ENCODE measurements at places on chromosomes 2 and 18.

DNA sequence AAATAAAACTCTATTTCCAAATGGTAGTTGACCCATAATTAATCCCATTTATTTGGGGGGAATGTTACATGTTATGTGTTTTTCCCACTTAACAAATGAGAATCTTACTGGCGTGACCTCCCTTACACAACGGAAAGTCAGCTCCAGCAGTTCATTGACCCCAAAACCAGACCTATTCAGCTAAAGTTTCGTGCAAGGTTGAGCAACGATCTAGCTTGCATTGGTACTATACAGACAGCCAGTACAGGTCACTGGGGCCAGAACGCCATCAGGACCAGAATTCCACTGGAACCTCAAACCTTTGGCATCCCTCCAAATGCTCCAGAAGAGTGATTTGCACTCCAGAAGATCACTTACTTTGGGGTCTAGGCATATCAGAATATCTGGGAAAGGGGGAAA lies 6.8 kb upstream of the CTAGE1 start:
- no peak for DNase-seq

- no peak for DNase-seq
These were observed 30.0 kb upstream of the KCMF1 start for GRCh38 chr2:84940831-84941412.

DNA sequence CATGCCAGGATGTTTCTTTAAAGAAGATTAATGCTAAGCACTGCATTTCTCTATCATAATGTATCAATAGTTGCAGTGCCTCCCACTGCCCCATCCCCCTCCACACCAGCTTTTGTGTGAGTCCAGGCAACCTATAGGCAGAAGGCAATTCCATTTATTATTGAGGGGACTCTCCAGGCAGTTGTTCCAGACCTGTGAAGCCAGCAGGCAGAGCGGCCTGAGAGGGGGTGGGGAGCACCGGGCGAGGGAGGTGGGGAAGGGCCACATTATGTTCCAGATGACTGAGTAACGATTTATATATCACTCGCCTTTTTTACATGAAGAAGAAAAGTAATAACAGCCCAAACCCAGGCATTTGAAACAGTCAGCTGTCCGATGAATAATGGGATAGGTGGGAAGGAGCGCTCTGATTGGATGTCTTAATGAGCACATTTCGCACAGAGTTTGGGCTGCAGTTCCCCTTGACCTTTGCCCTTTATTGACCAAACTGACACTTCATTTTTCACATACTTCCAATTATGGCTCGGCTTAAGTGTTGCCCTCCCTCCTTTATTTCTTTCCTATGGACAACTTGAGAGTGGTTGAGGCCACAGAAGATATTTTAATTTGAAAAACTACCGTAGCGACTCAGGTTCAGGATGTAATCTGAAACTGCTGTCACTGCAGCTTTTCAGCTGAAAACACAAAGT lies 34.4 kb downstream of the MEIS1 start:
- DNase-seq = no peak

DNA sequence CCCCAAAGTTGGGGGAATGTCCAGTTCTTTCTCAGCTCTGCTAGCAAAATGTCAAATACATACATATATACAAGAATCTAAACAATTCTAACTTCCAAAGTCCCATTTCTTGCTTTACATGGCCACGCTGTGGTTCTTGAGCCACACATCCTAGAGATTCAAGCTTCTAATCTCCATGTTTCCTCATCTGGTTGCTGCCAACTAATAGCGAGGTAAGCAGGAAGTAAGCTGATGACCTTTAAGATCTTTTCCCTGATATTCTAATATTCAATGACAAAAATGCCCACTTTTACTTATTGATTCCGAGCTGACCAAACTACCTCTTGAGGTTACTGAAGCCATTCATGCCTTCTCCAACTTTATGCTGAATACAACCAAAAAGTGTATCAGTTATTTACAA lies 3.3 kb downstream of the VPS54 start:
- no peak for DNase-seq

- no peak for DNase-seq
These were observed 62.9 kb upstream of the TEX51 start for GRCh38 chr2:126835831-126836230.

DNA sequence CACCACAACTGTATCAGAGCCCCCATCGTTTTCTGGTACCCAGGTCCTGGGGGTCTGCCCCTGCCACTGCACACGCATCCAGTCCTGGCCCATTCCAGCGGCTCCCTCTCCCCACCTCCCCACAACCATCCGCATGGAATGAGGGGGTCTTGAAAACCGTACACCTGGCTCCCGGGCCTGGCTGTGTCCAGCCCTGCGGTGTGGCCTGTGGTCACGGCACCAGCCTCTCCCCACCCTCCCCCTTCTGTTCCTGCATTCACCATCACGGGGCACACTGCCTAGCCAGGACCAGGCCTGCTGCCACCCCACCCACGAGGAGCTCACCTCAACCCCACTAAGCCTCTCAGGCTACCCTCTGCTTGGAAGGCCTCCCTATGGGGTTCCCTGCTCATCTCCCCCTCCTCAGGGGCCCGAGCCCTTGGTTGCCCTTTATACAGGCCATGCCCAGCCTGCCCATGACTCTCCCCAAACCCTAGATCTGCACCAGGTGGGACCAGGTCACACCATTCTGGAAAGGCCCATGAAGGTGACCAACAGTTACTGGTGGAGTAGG lies 11.4 kb downstream of the GPR35 start:
- no peak for DNase-seq

DNA sequence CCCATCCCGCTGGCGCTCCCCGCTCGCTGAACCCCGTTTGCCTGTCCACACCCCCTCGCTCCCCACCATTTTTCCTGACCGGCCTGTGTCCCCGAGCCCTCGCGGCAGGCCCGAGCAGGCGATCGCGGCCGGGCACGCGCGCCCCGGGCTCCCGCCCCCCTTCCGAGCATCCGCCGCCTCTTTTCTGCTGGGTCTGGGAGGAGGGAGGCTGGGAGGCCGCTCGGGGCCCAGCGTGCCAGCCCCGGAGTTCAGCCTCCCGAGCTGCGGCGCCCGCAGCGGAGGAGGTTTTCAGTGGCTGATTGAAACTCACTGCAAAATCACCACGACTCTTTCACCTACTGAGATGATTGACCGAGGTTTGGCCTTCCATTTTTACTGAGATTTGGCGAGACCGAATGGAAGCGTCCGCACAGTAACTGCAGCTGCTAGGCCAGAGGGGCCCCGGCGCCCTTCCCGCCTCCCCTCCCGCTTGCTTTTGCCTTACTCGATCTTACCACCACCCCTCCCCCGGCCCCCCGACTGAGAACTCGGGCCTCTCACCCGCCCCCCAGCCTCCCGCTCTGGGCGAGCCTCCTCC lies 4.8 kb downstream of the SOX11 start:
- peak; percentile 40 for DNase-seq

DNA sequence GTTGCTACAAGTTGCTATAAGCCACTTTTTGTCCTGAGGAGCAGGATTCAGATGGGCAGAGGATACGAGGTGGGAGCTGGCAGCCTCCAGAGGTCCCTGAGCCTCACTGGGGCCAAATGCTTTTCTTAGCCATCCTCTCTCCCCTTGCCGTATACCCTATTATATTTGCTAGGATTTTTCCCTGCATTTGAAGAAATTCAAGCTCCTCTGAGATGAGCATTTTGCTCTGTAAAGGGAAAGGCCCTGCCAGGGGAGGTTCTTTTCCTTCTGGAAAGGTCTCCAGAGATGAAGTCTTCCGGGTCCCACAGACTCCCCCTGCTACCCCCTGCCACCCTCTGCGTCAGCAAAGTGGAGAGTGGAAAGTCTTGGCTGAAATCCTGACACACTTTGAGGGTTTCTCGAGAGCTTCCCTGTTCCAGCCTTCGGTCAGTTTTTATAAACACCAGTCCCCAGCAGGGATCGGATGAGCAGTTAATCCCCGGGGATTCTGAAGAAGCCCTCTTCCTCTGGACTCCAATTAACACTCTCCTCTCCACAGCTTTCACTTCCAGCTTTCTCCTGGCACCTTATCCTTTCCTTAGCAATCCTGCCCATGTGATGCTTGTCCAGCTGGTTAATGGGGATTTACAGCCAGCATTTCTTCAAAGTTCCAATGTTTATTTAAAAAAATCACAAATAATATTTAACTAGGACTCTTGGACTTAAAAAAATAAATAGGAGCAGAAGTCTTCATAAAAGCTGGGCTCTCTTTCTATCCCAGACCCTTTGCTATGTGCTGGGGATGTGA lies 13.1 kb downstream of the CYRIA start:
- no peak for DNase-seq

GRCh38 chr2:240568678-240569522 lies 616 bp downstream of the RNPEPL1 start:
- no peak for DNase-seq

DNA sequence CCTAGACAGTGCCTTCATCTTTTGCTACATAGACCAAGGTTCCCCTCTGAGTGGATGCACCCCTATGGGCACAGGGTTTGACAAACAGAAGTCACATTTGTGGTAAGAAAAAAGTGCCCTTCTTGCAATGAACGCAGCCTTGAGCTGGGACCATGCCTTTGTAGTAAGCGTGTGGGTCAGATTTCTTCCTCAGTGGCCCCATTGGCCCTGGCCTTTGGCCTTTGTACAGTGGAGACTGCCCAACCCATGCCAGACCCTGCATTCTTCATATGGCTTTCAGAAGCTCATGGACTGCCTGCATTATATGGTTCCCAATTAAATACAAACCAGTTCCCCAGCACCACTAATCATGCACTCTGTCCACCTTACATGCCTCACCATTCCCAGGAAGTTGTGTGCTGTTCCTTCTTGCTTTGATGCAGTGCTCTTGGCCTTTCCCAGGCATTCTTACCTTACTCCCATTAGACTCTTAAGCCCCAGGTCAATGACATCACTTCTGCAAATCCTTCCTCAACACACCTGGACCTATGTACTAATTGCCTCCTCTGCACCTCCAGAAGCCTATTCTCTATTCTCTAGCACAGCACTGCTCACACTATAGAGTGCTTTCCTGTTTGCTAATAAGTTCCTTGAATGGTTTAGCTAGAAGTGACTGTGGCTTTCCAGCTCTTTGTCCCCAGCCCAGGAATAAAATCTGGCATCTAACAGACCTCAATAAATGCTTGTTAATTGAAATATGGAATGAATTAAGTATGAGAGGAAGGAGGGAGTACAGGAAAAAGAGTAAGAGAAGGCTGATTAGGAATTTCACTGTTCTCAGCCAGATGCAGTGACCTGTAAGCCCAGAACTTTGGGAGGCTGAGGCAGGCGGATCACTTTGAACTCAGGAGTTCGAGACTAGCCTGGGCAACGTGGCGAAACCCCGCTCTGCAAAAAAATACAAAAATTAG lies 60.2 kb downstream of the TMEM247 start:
- no peak for DNase-seq

- no peak for DNase-seq
These were observed 13.0 kb downstream of the MCM6 start for GRCh38 chr2:135863233-135863632.

- no peak for DNase-seq
These were observed 71.3 kb downstream of the FAM228A start for GRCh38 chr2:24245986-24246776.

- DNase-seq = no peak
These were observed 28.3 kb downstream of the RAB31 start for GRCh38 chr18:9736286-9736835.

DNA sequence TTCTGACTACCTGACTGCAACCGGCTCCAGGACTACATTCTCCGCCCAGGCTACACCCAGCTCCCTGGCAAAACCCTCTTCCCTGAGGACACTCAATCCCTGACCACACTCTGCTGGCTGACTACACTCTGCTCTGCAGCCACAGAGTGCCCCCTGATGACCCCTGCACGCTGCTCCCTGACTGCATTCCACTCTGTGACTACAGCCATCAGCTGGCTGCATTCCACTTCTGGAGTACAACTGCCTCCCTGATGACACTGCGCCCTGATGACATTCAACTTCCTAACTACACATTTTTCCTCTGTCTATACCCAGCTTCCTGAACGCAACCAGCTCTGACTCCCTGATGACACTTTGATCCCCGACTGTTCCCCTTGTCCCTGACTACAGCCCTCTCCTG lies 71.3 kb upstream of the NRXN1 start:
- DNase-seq = peak; percentile 25

DNA sequence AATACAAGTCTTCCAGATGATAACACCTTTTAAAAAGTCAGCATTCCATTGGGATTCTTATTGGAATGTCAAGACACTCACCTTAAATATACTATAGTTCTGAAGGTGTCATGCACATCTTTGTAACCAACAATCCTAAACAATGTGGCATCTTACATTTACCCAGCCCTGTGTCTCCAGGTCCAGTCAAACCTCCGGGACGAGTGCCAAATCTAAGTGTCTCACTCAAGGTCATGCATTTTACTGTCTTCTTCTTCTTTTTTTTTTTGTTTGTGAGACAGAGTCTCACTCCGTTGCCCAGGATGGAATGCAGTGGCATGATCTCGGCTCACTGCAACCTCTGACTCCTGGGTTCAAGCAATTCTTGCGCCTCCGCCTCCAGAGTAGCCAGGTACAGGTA lies 206.9 kb upstream of the FAM98A start:
- DNase-seq = no peak

GRCh38 chr2:237326266-237327171 lies 87.4 kb downstream of the COL6A3 start:
- DNase-seq = no peak

DNA sequence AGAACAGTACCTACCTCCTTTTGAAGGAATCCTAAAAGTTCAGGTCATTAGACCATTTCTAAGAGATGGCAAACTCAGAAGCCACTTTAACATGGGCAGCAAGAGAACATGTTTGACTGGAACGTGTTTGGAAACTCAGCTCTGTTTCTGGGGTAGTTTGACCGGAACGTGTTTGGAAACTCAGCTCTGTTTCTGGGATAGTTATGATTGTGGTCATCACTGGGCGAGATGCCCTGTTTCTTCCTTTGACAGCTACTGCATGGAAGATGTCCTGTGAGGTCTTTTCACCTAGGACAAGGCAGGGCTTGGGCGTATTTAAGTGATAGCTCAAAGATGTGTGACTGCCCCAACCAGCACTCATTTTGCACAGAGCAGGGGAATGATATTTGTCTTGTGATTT lies 19.9 kb upstream of the SERPINB13 start:
- no peak for DNase-seq

DNA sequence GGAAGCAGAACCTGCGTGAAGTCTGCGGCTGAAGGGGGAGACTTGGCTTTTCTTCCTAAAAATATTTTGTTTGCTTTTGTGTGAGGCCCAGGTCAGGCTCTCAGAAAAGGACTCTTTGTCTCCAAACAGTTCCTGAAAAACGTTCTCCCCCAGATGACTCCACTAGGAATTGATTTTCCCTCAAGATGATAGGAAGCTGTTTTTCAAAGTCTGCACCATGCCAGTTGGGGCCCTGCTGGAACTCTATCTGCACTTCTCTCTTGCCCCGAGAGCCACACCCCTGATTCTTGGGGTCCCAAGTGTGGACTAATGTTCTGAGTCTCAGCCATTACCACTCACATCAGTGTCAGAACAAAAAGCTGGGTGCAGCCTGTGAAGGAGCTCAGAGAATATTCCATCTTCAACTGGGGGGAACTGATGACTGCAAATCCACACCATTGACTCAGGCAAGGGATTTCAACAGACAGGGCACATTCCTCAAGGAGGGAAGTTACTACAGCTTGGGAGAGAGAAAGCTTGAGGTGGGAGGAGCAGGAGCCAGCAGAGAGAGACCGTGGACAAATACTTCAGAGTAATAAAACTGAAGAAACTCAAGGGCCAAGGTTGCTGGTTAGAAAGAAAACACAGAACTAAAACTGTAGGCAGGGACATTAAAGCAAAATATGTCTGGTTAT lies 768.3 kb downstream of the RNF144A start:
- no peak for DNase-seq

Measured in NT2/D1 (cell line).